AG04450 (cell line): ENCODE measurements at places on chromosomes 6 and 20.

DNA sequence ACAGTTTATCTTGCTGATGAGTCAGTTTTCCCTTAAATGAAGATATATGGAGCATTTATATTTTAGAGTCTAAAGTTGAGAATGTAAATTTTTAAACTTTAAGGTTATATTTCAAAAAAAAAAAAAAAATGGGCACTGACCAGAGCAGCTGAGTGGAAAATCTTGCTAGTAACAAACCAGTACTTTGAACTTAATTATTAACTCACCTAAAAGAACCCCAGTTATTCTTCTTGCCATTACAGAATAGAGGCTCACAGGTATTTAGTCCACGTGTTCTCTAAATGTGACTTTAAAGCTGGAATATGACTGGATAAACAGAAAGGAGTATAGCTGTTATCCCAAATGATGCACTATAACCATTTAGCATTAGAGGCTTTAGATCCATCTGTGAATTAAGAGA is 178.4 kb downstream of the COL9A1 start:
- DNase-seq = no peak

DNA sequence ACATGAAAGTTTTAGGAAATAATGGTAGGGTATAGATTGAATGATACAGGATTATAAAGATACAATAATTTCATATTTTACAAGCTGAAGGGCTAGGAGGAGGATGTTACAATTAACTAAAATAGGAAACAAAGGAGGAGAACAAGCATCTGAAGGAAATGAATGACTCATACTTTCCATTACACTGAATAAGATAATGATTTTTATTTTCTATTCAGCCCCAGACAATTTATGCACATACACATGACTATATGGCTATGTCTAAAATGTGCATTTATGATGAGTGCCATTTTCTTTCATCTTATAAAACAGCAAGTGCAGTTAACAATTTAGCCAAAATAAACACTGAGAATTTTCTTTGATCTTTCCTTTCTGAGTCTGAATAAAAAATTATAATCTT is 994.6 kb upstream of the ADGRB3 start:
- DNase-seq = no peak

DNA sequence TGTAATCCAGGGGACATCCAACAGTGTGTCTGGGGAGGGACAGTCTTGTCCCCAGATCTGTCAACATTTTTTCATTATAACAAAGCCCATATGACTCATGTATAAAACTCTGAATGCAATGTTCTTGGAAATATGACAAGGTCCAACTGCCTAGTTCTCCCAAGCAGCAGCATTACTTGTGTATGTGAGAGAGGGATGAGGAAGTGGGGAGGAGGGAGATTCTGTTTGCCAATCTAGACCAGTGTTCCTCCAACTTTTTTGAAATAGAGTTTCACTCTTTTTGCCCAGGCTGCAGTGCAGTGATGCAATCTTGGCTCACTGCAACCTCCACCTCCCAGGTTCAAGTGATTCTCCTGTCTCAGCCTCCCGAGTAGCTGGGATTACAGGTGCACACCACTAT is 394.8 kb downstream of the DHX35 start:
- no peak for DNase-seq

DNA sequence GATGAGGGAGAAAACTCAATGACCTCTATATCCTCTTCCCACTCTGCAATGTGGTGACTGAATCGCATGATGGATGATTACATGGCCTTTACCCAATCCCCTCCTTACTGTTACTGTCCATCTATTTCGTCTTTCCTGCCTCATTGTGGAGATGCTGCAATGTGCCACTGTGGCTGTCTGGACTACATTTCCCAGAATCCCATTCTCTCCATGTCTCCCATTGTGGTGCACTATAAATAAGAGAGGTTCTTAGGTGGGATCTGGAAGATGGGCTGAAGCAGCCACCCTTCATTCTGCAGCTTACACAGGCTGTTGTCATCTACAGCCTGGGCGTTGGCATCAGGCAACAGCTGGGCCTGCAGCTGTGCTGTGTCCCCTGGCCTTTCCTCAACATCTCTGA is 233.6 kb downstream of the PRKN start:
- no peak for DNase-seq

- DNase-seq = no peak
Measured at GRCh38 chr6:114537977-114538376, 195.2 kb upstream of the HS3ST5 start.
